Activated T-cell treated with anti-CD3 and anti-CD28 coated beads for 1 hour (primary cell): ENCODE measurements at places on chromosomes 3 and 15.

DNA sequence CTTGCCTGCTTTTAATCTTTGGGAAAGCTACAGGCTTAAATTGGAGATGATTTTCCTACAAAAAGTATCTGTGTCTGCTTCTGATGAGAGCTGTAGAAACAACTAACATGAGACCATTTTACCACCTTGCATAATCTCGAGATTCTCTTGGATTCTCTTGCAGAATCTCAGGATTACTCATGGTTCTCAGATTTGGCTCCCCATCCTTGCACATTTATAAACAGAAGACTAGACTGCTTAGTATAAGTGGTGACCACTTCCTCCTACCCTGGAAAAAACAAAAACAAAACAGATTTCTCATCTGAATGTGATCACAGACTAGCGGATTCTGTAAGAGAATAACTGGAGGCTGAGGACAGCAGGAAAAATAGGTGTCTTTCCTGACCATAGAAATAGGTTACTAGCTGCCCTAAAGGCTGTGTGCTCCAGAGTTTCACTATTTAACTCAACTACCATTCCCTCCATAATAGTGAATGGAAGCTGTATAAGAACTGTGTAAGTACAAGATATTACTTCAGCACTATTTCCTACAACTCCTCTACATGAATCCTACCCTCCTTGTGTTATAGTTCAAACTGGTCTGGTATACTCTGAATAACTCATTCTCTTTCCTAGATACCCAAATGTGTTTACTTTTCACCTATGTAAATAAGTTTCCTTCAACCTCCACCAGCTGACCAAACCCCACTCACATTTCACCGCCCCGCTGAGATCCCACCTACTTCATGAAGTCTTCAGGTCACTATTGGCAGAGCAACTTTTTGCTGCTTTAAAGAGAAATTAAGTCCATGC, 122.2 kb upstream of the C2CD4B start:
- no peak for DNase-seq

DNA sequence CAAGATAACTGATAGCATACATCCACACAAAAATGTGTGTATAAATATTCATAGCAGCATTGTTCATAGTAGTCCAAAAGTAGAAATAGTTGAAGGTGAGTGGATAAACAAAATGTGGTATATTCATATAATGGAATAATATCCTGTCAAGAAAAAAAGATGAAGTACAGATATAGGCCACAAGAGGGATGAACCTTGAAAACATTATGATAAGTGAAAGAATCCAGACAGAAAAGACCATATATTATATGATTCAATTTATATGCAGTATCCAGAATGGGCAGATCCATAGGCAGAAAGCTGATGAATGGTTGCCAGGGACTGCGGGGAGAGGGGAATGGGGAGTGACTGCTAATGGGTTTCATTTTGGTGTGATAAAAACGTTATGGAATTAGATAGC, 54.3 kb upstream of the TNIK start:
- DNase-seq: no peak

DNA sequence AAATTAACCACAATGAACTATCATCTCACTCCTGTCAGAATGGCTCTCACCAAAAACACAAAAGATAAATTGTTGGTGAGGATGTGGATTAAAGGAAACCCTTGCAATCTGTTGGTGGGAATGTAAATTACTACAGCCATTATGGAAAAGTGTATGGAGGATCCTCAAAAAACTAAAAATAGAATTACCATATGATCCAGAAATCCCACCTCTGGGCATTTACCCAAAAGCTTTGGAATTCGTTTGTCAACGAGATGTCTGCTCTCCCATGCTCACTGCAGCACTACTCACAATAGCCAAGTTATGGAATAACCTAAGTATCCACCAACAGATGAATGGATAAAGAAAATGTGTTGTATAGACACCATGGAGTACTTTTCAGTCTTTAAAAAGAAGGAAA, 21.6 kb downstream of the FSIP1 start:
- DNase-seq: no peak

GRCh38 chr15:79067072-79067833, 23.3 kb downstream of the RASGRF1 start:
- DNase-seq: no peak

DNA sequence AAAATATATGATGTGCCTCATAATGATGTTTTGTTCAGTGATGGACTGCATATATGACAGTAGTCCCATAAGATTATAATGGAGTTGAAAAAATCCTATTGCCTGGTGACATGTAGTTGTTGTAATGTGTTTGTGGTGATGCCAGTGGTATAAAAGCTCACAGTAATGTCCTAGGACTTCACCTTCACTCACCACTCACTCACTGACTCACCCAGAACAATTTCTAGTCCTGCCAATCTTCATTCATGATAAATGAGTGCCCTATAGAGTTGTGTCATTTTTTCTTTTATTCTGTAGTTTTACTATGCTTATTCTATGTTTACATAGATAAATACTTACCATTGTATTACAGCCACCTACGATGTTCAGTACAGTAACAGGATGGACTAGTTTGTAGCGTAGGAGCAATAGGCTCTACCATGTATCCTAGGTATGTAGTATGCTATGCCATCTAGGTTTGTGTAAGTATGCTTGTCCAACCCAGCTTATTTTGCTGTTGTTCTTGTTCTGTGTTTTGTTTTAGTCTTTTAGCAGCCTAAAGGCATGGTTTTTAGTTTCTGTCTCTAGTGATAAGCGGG, 88.5 kb upstream of the LRRFIP2 start:
- no peak for DNase-seq

- DNase-seq: no peak
These were observed 241.8 kb downstream of the FOXP1 start for GRCh38 chr3:71341721-71342120.

- DNase-seq: no peak
These were observed 31.3 kb downstream of the CYP8B1 start for GRCh38 chr3:42844412-42844713.
